HT1080 (cell line): ENCODE measurements at places on chromosomes 3 and 15. TPM values are rescaled to one million over a fixed set of nuclear protein-coding genes. Genes with fewer than 3 reads are reported as not detected.

POPDC2 gene
- total RNA-seq = 0.37 and 0.39 TPM in 2 replicates

IL20RB gene
- total RNA-seq = 1.1 TPM in 2 replicates

STRC gene
- total RNA-seq = not detected in 2 replicates

ITIH3 gene
- total RNA-seq = 0.03 and 0.45 TPM in 2 replicates

ANO10 gene
- total RNA-seq = 17.8 and 22.8 TPM in 2 replicates

GTF2E1 gene
- total RNA-seq = 17.2 and 26.0 TPM in 2 replicates

MITF gene
- total RNA-seq = 3.7 and 6.5 TPM in 2 replicates

AP3S2 gene
- 21.1 and 25.4 TPM in 2 replicates for total RNA-seq

CLDN18 gene
- total RNA-seq = not detected in 2 replicates

CASR gene
- total RNA-seq = not detected in 2 replicates
